ENCODE measurements at places on chromosomes 1 and 21.

GRCh38 chr1:74508449-74508848, 4.0 kb downstream of the LRRC53 start:
- DNase-seq: no peak

- DNase-seq: peak; percentile 32
Measured at GRCh38 chr1:167621780-167622313, 8.2 kb upstream of the RCSD1 start.

DNA sequence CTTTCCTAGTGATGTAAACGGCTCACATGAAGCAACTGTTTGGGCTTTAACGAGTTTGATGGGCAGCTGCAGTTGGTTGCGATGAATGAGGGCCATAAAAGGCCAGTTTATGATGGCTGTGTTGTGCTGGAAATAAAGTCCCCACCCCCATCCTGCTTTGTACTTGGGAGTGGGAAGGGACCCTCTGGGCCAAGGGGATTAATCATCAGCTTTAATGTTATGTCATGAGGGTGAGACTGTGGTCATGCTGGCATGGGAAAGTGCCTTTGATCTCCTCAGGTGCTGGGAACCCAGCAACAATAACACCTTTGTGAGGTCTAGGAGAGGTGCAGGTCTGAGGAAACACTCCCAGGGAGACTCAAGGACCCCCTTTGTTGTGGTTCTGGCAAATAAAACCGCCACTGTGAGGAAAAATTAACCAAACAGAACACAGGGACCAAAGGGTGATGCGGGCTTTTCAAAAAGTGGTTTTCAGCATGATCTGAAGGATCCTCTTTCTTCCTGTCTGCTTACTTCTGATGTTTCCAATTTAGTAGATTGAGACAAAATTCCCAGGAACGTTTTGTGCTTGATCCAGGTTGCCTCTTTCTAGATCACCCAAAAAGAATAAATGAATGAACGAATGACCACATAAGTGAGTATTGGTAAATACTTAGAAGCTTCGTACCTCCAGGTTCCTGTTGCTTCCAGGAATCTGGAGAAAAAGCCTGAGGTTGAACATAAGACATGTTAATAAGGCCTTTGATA, 257.8 kb upstream of the HOOK1 start:
- no peak for DNase-seq

GRCh38 chr1:22814176-22815042, 103.8 kb downstream of the EPHB2 start:
- DNase-seq: no peak

GRCh38 chr21:25572861-25573310, 34.4 kb downstream of the MRPL39 start:
- DNase-seq: peak; percentile 45

DNA sequence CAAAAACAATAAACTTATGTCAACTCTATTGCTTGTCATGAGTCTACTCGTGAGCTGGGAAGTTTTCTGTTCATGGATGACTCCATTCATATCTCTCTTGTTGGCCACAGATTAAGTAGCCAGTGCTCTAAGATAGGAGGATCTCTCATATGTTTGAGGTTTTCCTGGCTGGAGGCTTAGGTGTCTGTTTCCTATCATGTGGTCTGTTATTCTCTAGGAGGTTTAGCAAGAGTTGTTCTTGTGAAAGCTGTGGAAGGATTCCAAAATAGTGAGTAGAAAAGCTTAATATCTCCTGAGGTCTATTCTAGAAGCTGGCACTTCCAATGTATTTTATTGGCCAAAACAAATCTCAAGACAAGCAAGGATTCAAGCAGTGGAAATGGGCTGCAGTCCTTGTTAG, 5.8 kb upstream of the KRTAP20-2 start:
- DNase-seq: no peak

- DNase-seq: no peak
Measured at GRCh38 chr1:151655371-151655770, 43.5 kb downstream of the SNX27 start.

GRCh38 chr21:29235714-29236197, 63.0 kb upstream of the BACH1 start:
- DNase-seq: no peak

GRCh38 chr1:6149597-6149996, 30.5 kb downstream of the CHD5 start:
- no peak for DNase-seq

GRCh38 chr1:26191739-26192138, 1.3 kb downstream of the CATSPER4 start:
- DNase-seq: no peak

DNA sequence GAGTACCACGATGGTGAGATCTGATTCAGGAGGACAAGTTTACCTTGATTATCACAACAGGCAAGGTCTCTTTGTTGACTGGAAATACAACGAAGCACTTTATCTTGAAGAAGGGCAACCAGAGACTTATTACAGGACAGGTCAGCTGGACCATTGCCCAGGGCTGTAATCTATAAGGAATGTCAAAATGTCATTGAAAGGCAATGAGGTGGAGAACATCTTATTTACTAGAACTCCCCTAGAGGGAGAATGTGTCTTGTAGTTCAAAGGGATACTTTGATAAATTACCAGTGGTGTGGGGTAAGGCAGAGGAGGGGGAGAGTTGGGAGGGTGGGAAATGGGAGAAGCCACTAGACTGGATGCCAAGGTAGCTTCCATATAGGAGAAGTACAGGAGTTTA, 212.3 kb downstream of the NCAM2 start:
- no peak for DNase-seq

GRCh38 chr1:31503570-31503969, 72.7 kb upstream of the TINAGL1 start:
- peak; percentile 43 for DNase-seq

- DNase-seq: no peak
Measured at GRCh38 chr1:15918962-15919715, 56.8 kb downstream of the ZBTB17 start.

- no peak for DNase-seq
Measured at GRCh38 chr1:67777440-67777839, 55.8 kb downstream of the GNG12 start.

- DNase-seq: no peak
Measured at GRCh38 chr21:46347791-46348381, 23.9 kb downstream of the PCNT start.

GRCh38 chr1:183365093-183365492, 53.1 kb downstream of the NMNAT2 start:
- DNase-seq: no peak

- DNase-seq: no peak
Measured at GRCh38 chr21:30769724-30770431, 14.7 kb upstream of the KRTAP21-1 start.

GRCh38 chr1:202283379-202283844, 58.3 kb downstream of the UBE2T start:
- DNase-seq: peak; percentile 53

GRCh38 chr1:118989006-118989815, 1.1 kb upstream of the TBX15 start:
- no peak for DNase-seq

- DNase-seq: no peak
Measured at GRCh38 chr1:3432306-3432705, 22.2 kb upstream of the ARHGEF16 start.

- DNase-seq: no peak
Measured at GRCh38 chr1:77316966-77317365, 35.1 kb downstream of the AK5 start.

GRCh38 chr1:182629080-182629479, 24.9 kb upstream of the RGS16 start:
- DNase-seq: no peak

GRCh38 chr1:180177931-180178330, 23.3 kb downstream of the QSOX1 start:
- DNase-seq: no peak

DNA sequence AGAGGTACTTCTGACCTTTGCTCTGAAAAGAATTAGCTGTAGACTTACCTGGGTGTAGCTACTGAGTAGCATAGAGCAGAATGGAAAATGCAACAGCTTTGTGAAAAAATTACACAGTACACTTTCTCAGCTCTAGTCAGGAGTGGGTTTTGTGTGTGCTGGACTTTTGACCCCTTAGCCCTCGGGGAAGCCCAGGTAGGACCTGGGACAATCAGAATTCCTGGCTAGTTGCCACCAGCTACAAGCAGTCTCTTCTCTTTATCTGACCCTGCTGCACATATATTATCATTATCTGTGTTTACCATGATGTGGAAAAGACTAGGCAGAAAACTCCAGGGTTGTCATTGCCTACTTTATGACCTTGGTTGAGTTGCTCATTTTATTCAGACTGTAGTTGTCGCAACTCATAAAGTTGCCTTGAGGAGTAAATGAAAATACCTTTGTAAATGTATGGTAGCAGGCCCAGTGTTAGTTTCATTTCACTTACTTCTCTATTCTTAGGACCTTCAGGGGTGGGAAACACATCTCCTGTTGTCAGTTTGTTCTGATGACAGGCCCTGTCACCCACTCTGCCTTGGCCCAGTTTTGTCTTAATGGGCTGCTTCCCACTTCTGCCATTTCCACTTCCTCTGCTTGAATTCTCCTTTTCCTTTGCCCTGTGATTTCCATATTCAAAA, 5.4 kb downstream of the NEK7 start:
- peak; percentile 65 for DNase-seq

DNA sequence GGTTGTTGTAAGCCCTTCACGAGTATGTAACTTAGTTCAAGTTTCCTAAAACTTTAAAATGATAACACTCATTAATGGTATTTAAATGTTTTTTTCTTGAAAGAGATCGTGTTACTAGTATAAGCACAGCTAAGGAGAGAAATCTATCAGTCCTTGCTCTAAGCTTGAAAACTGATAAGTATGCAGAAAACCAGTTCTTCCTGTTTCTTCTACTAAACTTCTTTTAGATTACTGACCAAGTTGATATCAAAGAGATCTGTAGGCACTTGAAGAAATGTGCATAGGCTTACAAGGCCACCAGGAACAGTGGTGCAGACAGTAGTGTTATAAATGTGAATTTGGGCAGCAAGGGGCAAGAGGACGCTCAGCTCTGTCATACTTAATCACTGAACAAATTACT, 3.9 kb downstream of the EFCAB14 start:
- peak; percentile 44 for DNase-seq

DNA sequence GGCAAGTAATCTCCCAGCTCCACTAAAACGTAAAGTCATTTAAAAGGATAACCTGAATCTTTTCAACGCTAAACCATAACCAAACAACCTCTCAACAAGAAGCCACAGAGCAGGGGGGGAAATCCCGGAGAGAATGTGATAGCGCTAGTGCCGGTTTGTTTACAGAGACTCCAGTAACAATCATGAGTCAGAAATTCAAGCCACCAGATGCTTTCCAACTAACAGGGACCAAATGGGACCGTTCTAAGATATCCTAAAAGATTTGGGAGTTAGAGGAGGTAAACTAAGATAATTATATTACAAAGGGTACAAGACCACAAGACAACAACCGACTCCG, 825 bp downstream of the DCAF8 start:
- DNase-seq: peak; percentile 77

GRCh38 chr1:187067160-187067559, 238.4 kb downstream of the PLA2G4A start:
- no peak for DNase-seq

GRCh38 chr21:41164981-41165655, 2.8 kb upstream of the BACE2 start:
- DNase-seq: no peak

- no peak for DNase-seq
Measured at GRCh38 chr21:15149600-15150224, 84.9 kb upstream of the NRIP1 start.

DNA sequence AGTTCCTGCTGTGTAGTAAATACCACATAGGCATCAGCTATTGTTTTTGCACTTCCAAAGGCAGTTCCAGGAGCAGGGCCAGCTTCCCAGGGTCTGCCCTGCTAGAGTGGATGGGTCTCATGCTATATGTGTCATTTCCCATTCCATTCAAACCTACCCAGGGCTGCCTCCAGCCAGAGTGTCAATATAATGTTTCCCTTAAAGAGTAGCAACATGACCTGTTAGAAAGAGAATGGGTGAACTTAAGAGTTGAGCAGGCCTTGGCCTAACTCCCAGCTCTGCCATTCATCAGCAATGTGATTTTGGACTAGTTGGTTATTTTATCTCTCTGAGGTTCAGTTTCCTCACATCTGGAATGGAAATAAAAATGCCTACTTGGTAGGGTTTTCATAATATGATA, 44.9 kb downstream of the RAB3B start:
- no peak for DNase-seq

GRCh38 chr1:219985169-219985568, 56.8 kb upstream of the SLC30A10 start:
- DNase-seq: no peak

- no peak for DNase-seq
Measured at GRCh38 chr1:107622535-107622934, 342.4 kb downstream of the VAV3 start.

- no peak for DNase-seq
Measured at GRCh38 chr1:86938855-86939254, 24.4 kb downstream of the HS2ST1 start.

DNA sequence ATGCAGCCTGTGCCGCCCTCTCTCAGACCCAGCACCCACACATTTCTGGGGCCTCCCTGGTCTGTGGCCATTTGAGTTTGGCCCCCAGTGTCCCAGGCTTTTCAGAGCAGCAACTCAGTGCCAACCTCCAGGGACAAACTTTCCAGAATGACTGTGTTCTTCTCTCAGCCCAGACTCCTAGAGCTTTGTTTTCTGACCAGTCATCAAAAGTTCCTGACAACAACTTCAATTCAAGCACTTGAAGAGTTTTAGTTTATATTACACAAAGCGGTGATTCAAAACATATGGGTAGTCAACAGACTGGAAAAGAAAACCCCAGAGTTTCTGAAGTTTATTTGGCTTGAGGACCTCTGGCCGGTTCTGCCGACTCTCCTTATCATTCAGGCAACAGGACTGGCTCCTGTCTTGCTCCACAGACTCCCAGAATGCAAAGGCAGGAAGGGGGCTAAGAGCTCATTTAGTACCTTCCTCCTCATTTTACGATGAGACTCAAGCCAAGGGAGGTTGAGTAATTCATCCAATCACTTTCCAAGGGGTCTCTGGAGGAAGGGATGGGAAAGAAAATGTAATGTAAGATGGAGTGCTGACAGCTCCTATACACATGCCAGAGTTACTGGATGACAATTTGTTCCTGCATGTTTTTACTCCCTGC, 27.0 kb upstream of the TIAM1 start:
- no peak for DNase-seq

DNA sequence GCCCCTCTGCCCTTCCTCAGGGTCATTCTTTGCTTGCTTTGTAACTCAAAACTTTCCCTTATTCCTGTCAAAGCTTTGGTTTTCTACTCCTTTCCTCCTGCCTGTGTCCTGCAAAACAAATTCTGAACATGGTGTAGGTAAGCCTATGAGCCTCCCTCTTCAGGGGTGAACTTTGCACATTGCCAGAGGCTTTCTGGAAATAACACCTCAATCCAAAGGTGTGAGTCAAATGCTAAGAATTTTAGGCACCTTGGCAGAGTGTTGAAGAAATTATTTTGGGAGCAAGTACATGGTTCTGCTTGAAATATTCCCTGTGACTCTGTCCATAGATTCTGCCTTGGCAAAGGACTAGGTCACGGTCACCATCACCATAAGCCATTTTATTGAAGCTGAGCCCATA, 70.0 kb downstream of the PAPPA2 start:
- no peak for DNase-seq

All from hematopoietic multipotent progenitor cell treated with erythropoietin and hydrocortisone succinate and interleukin-3 and kit ligand, for 4 days (in vitro differentiated cells).